ENCODE measurements at places on chromosomes 7 and 10. TPM values are rescaled to one million over a fixed set of nuclear protein-coding genes. Genes with fewer than 3 reads are reported as not detected.

GRCh38 chr10:93755443-93756116 is 2.2 kb upstream of the LGI1 start:
- DNase-seq, result no peak
- H3K4me1 ChIP-seq, result peaks cover 56% of the 10 kb centered on the region
- no peak overlapping the region for H3K4me3 ChIP-seq
- H3K27me3 ChIP-seq, result no peaks in the 10 kb centered on the region
- H3K27ac ChIP-seq, result no peak overlapping the region

- no peak overlapping the region for H3K4me3 ChIP-seq
- peak; percentile 84 for DNase-seq
- no peak overlapping the region for H3K27ac ChIP-seq
- H3K4me1 ChIP-seq, result no peaks in the 10 kb centered on the region
- H3K27me3 ChIP-seq, result no peaks in the 10 kb centered on the region
Observed at GRCh38 chr10:70115948-70116682, 16.5 kb downstream of the AIFM2 start.

DNA sequence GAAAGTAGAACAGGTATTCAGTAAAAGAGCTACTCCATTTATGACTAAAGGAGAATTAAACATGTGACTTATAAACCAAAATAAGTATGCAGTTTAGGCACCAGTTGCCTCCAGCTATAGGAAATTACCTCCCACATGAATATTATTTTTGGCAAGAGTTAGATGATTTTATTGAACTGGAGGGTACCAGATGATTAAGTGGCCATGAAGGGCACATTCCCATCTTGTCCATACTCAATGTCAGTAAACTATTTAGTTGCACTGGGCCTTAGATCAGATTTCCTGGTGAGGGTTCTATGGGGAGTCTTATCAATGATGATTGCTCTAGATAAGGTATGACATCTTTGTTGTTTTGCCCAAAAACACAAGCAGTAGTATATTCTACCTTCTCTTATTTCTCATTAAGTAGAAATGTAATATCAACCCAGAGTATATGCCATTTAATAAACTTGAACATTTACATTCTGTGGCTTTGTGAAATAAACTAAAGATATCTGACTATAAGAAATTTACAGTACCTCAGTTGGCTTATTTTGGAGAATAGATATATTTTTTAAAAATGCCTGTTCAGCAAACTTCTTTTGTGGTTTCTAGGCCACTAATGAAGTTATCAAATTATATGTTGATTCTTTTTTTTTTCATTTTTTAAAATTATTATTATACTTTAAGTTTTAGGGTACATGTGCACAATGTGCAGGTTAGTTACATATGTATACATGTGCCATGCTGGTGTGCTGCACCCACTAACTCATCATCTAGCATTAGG is 145.3 kb downstream of the SEMA3A start:
- peaks cover 10% of the 10 kb centered on the region for H3K4me1 ChIP-seq
- H3K27me3 ChIP-seq, result no peaks in the 10 kb centered on the region
- DNase-seq, result no peak
- H3K4me3 ChIP-seq, result no peak overlapping the region

DNA sequence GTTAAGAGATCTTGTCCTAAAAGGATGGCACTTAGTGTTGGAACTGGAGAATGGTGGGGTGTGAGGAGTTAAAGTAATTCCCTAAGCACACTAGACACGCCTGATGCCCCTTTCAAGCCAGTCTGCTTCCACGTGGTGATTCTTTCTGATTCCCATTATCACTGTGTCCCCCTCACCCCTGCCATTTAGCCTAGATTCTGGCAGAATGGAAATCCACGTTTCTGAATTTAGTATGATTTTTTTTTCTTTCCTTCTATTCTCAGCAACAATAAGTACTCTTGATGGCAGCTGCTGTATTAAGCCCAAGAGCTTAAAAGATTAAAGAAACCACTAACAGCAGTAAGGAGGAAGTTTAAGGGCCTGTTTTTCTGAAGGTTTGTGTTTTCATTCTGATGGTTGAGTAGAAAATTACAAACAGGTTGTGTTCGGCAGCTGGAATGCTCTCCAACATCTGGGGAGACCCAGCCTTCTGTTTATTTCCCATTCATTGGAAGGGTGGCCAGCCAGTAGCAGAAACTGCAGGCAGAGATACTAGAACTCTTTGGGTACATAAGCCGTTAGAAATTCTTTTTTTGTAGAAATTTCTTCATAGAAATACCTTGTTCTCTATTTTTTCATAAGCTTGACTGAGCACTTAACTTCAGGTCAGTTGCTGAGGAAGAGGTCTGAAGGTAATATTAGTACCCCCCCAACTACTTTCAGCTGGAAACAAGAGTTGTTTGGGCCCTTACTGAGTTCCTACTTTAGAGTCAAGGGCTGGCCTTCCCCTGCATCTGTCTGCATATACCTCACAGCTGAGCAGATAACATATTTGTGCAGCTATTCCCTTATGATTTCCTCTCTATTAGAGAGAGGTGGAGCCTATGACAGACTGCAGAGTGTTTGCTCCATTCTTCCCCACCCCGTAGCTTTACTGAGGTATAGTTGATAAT is 355.1 kb downstream of the AUTS2 start:
- H3K4me3 ChIP-seq, result no peak overlapping the region
- H3K27me3 ChIP-seq, result no peaks in the 10 kb centered on the region
- H3K4me1 ChIP-seq, result peaks cover 3% of the 10 kb centered on the region
- H3K36me3 ChIP-seq, result no peaks in the 10 kb centered on the region
- no peak for DNase-seq

- no peaks in the 10 kb centered on the region for H3K36me3 ChIP-seq
- no peak overlapping the region for H3K27ac ChIP-seq
- H3K4me3 ChIP-seq, result no peak overlapping the region
- no peaks in the 10 kb centered on the region for H3K4me1 ChIP-seq
- DNase-seq, result no peak
- no peaks in the 10 kb centered on the region for H3K27me3 ChIP-seq
Observed at GRCh38 chr10:802506-802905, 113.0 kb upstream of the DIP2C start.

DNA sequence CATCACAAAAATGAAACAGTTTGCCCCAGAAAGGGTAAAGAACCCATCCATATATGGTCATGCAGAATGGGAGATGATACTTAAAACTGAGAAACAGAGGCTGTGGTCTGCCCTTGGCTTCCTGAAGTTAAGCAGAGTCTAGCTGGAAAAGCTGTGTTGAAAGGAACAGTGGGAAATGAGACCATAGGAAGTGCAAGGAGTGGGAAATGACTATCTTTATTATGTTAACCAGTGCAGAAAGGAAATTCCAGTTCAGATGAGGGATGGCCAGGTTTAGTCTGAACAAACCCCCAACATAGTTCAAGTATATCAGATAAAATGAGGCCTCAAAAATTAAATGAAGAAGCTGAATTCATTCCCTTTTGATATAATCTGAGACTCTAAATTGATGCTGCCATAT is 112.2 kb upstream of the TARP start:
- no peak overlapping the region for H3K4me3 ChIP-seq
- H3K27ac ChIP-seq, result no peak overlapping the region
- H3K4me1 ChIP-seq, result no peaks in the 10 kb centered on the region

GRCh38 chr7:64875658-64876406 is 27.2 kb upstream of the ZNF273 start:
- H3K4me3 ChIP-seq, result no peak overlapping the region
- no peak for DNase-seq
- H3K27me3 ChIP-seq, result peaks cover 42% of the 10 kb centered on the region
- H3K36me3 ChIP-seq, result no peaks in the 10 kb centered on the region
- H3K27ac ChIP-seq, result no peak overlapping the region
- H3K4me1 ChIP-seq, result no peaks in the 10 kb centered on the region

GRCh38 chr10:46077141-46077554 is 31.1 kb upstream of the MSMB start:
- no peaks in the 10 kb centered on the region for H3K27me3 ChIP-seq
- peaks cover 7% of the 10 kb centered on the region for H3K4me1 ChIP-seq
- no peak for DNase-seq
- no peak overlapping the region for H3K4me3 ChIP-seq
- H3K36me3 ChIP-seq, result no peaks in the 10 kb centered on the region
- H3K27ac ChIP-seq, result no peak overlapping the region

GRCh38 chr10:74103560-74104258 is 46.9 kb downstream of the AP3M1 start:
- no peaks in the 10 kb centered on the region for H3K27me3 ChIP-seq
- peaks cover 84% of the 10 kb centered on the region for H3K36me3 ChIP-seq
- H3K27ac ChIP-seq, result no peak overlapping the region
- DNase-seq, result peak; percentile 57
- H3K4me3 ChIP-seq, result no peak overlapping the region
- no peaks in the 10 kb centered on the region for H3K4me1 ChIP-seq

DNA sequence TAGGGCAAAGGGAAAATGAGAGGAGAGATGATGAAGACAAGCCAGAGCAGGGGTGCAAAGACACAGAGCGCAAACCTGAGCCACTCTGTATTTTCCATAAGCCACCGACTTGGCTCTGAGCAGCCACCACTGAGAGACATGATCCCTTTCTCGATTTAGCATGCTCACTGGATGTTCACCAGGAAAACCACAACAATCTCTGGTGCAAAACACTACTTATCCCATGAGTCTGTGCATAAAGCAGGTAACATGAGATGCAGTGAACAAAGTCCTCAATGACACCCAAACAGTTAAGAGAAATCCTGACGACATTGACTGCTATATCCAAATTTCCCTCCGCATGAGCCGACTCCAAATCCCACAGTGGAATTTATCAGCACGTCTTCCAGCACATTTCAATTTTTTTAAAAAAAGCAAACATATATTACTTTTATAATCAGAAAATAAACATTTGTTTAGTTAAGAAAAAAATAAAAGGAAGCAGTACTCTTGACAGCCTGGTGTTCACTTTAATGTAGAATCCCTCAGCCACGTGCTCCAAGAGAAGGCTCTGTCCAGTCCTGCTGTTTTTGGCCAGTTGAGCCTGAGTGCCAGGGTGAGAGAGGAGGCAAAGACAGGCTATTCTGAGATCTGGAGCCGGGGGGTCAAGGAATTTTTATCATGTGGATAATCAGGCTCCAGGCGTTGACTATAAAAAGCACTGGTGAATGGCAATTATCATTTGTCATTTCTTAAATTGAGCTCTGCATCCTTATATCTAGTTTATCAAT is 238.4 kb downstream of the KCNMA1 start:
- no peaks in the 10 kb centered on the region for H3K4me1 ChIP-seq
- DNase-seq, result no peak
- no peak overlapping the region for H3K4me3 ChIP-seq

GRCh38 chr10:35364808-35365207 is 28.5 kb downstream of the CCNY start:
- H3K27me3 ChIP-seq, result no peaks in the 10 kb centered on the region
- H3K4me1 ChIP-seq, result peaks cover 4% of the 10 kb centered on the region
- no peak overlapping the region for H3K4me3 ChIP-seq
- H3K36me3 ChIP-seq, result no peaks in the 10 kb centered on the region
- DNase-seq, result no peak

- H3K4me3 ChIP-seq, result no peak overlapping the region
- DNase-seq, result peak; percentile 16
- H3K4me1 ChIP-seq, result no peaks in the 10 kb centered on the region
Observed at GRCh38 chr7:85178531-85179298, 8.1 kb downstream of the SEMA3D start.

CLDN3 gene
- 24.1 TPM for total RNA-seq

CTAGE4 gene
- total RNA-seq, result 3.4 TPM

ASAH2 gene
- 0.04 TPM for total RNA-seq

GPR22 gene
- not detected for total RNA-seq

CTTNBP2 gene
- 26.8 TPM for total RNA-seq

CPXM2 gene
- total RNA-seq, result 5.3 TPM

CPVL gene
- total RNA-seq, result 33.3 TPM

MSMB gene
- total RNA-seq, result not detected

ZP3 gene
- total RNA-seq, result 4.3 TPM

All from GM23338 (cell line).